ENCODE measurements at places on chromosomes 2 and 18. TPM values are rescaled to one million over a fixed set of nuclear protein-coding genes. Genes with fewer than 3 reads are reported as not detected.

GRCh38 chr2:192983173-192983572 lies 788.4 kb upstream of the TMEFF2 start:
- no peaks in the 10 kb centered on the region for H3K4me1 ChIP-seq
- H3K4me3 ChIP-seq = no peak overlapping the region
- H3K27ac ChIP-seq = no peak overlapping the region
- H3K36me3 ChIP-seq = no peaks in the 10 kb centered on the region
- no peaks in the 10 kb centered on the region for H3K27me3 ChIP-seq

DNA sequence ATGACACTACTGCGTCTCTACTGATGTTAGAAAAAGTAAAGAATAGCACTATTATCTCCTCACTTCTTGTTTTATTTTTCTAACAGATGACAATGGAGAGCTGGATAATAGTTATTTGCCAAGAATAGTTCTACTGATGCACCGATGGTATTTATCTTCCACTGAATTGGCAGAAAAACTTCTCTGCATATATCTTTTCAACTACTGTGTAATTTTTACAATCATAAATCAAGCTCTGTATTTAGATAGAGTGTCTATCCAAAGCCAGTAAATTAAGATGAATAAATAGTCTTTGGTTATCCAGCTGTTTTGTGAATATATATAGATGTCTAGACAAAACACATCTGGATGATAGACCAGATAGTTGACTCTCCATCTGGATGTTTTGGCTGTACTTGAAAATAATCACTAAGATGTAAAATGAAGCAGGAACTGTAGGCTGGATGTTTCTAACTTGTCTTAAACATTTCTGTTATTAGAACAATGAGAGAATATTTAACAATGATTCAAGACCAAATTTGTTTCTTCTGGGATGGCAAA lies 40.1 kb downstream of the RASGRP3 start:
- no peak overlapping the region for H3K4me3 ChIP-seq
- H3K4me1 ChIP-seq = no peaks in the 10 kb centered on the region
- no peak overlapping the region for H3K27ac ChIP-seq
- H3K36me3 ChIP-seq = peaks cover 6% of the 10 kb centered on the region
- no peak for DNase-seq

DNA sequence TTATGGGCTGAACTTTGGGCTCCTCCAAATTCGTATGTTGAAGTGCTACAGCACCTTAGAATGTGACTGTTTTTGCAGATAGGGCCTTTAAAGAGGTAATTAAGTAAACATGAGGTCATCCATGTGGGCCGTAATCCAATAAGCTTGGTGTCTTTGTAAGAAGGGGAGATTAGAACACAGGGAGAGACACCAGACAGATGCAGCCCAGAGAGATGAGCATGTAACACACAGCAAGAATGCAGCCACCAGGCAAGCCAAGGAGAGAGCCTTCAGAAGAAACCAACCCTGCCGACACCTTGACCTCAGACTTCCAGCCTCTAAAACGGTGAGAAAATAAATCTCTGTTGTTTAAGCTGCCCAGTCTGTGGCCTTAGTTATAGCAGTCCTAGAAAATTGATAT lies 74.3 kb downstream of the HRH4 start:
- DNase-seq = no peak
- no peaks in the 10 kb centered on the region for H3K36me3 ChIP-seq

The DHRS9 gene
- total RNA-seq = 2.0 TPM

The C2orf81 gene
- 3.4 TPM for total RNA-seq

DNA sequence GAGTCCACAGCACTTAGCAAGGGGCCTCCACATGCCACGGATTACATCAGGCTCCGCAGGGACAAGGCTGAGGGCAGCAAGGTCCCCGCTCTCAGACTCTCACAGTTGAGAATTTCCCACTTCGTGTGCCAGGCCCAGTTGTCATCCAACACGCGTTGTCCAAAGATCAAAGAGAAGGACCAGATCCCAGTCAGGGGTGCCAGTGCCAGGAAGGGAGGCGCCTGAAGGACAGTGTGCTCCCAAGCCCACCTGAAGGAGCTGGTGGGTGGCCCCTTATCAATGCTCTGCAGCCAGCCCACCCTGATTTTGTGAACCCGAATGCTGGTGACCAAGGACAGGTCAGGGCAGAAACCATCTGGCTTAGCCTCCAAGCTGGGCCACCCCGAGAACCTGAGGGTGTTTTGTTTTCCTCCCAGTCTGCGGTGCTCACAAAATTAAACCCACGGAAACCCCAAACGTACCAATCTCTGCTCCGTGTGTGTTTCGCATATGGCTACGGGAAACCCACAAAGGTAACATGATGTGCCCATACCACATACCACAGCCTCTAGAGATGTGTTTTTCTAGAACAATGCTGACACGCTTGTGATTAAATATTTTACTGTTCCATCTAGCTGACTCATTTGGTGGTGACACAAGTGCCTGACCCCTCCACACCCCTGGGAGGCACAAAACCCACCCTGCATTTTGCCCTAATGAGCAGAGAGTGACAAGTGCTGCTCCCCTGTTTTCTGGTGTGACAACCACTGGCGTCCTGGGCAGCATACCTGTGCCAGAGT lies 24.5 kb downstream of the CRACDL start:
- peaks cover 18% of the 10 kb centered on the region for H3K4me1 ChIP-seq
- no peak overlapping the region for H3K27ac ChIP-seq
- no peaks in the 10 kb centered on the region for H3K36me3 ChIP-seq
- H3K4me3 ChIP-seq = no peak overlapping the region
- peak; percentile 17 for DNase-seq
- no peaks in the 10 kb centered on the region for H3K27me3 ChIP-seq

- H3K4me1 ChIP-seq = peaks cover 25% of the 10 kb centered on the region
- no peak overlapping the region for H3K4me3 ChIP-seq
- no peak for DNase-seq
Observed at GRCh38 chr18:2851771-2852170, 5.0 kb downstream of the EMILIN2 start.

DNA sequence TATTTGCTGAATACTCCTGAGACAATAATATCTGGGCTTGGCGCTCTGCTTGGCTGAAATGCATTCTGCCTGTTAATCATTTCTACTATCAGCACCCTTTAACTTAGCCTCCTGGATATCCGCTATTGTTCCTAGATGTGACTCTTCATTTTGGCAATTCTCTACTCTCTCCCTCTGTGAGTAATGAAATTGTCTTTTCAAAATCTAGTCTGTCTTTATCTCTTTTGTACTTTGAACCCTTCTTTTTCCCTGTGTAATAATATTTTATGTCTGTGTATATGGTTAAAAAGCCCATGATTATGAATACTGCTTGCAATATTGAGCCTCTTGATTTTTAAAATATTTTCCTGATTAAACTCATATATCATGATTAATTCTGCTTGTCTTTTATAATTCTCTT lies 6.2 kb upstream of the REV1 start:
- no peak overlapping the region for H3K4me3 ChIP-seq
- DNase-seq = no peak
- peaks cover 20% of the 10 kb centered on the region for H3K4me1 ChIP-seq
- no peak overlapping the region for H3K27ac ChIP-seq
- peaks cover 14% of the 10 kb centered on the region for H3K27me3 ChIP-seq
- H3K36me3 ChIP-seq = no peaks in the 10 kb centered on the region

DNA sequence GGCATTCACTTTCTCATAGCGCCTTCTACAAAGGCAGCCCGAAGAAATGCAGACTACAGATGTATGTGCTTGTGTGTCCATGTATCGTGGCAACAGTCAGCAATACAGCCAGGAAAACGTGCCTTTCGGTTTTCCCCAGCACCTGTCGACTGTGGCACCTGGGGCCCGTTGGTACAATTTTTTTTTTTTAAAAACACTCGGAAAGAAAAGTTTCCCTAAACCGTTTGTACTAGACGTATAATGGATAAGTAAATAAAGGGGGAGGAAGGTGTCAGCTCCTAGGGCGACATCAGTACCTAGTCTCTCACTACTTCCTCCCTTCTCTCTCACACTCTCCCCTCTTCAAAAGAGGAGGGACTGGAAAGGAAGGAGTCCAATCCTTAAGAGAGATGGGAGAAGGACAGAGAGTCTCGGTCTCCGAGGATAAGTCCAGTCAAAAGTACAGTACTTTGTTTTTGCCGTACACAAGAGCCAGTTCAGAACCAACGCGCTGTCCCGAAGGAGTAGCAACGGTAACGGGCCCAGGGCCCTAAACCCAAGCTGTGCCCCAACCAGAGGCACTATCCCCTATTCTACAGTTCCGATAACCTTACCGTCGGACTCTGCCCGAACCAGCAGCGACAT lies 759 bp downstream of the PPP4R3B start:
- peaks cover 23% of the 10 kb centered on the region for H3K4me1 ChIP-seq
- no peaks in the 10 kb centered on the region for H3K27me3 ChIP-seq
- DNase-seq = peak; percentile 67
- no peak overlapping the region for H3K4me3 ChIP-seq
- peaks cover 34% of the 10 kb centered on the region for H3K36me3 ChIP-seq

The SERPINB7 gene
- not detected for total RNA-seq

DNA sequence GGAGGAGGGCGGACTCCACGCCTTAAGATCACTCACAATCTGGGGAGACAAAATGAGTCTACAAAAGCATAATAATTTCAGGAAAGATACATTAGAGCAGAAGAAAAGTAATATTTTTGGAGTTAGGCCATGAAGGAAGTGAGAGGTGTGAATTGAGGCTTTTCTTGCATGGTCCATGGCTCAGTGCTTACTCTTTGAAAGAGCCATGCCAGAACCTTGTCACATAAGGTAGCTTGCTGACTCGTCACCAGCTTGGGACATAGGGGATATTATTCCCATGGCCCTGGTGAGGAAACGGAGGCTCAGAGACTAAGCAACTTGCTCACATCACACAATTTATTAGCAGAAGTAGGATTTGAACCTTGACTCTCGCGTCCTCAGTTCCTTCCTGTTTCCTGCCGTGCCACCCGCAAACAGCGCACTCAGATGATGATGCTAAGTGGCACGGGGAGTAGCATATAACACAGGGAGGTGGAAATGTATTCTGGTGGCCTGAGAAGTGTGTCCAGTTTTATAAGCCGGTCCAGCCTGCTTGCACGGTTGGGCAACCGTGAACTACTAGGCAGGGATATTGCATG lies 312.2 kb upstream of the EPAS1 start:
- no peaks in the 10 kb centered on the region for H3K36me3 ChIP-seq
- no peak overlapping the region for H3K4me3 ChIP-seq
- H3K27me3 ChIP-seq = no peaks in the 10 kb centered on the region
- no peak overlapping the region for H3K27ac ChIP-seq
- H3K4me1 ChIP-seq = no peaks in the 10 kb centered on the region
- no peak for DNase-seq

Data from activated naive CD4-positive, alpha-beta T cell treated with anti-CD3 and anti-CD28 coated beads for 36 hours (primary cell).